ENCODE measurements at places on chromosomes 7 and 10.

GRCh38 chr7:78055599-78055998 lies 257.0 kb downstream of the PHTF2 start:
- no peak for DNase-seq

DNA sequence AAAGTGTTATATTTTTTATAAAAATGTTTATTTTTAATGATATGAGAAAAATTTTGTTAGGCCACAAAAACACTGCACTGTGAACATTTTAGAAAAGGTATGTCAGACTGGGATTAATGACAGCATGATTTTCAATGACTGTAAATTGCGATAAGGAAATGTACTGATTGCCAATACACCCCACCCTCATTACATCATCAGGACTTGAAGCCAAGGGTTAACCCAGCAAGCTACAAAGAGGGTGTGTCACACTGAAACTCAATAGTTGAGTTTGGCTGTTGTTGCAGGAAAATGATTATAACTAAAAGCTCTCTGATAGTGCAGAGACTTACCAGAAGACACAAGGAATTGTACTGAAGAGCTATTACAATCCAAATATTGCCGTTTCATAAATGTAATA lies 64.8 kb upstream of the CAPZA2 start:
- DNase-seq, result no peak

DNA sequence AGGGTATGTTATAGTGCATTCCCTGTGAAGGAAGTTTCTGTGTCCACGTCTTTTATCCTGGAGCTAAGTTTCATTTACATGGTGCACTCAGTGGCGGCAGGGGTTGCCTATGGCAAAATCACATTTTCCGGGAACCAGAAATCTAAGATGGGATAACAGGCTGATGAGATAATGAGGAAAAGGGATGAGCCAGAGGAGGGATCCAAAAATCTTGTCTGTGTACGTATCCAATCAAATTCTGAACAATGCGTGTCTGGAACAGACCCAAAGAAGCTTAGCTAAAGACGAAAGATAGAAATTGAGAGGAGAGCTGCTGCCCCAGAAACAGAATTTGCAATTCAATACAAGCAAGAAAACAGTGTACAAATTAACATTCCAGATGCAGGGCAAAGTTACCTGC lies 16.1 kb downstream of the LANCL2 start:
- DNase-seq, result no peak

GRCh38 chr7:50068026-50068425 lies 25.0 kb downstream of the ZPBP start:
- peak; percentile 13 for DNase-seq

GRCh38 chr7:73879977-73880681 lies 19.2 kb downstream of the TMEM270 start:
- no peak for DNase-seq

DNA sequence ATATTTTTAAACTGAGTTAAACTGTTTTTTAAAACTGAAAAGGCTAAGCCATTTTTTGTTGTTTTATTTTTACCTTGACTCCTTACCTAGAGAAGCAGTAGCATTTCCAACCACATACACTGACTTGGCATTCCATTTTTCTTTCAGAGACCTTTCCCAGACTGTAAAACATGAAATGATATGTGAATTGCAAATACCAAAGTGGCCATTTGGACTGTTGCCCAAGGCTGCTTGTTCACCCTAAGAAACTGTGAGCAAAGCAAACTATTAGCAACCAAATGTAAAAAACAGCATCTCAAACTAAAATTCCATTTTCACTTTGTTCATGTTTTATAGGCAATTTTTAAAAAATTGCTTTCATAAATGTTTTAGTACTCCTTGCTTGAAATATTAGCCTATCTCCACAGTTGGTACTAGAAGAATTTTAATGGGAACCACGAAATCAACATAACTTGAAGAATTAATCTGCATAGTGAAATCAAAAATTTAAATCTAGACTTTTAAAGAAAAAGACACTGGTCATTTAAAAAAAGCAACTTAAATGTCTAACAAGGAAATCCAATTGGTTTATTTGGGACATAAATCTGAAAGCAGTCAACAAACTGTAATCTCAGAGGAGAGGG lies 10.8 kb downstream of the UROS start:
- no peak for DNase-seq

GRCh38 chr7:129616530-129616929 lies 5.0 kb downstream of the NRF1 start:
- DNase-seq, result no peak

DNA sequence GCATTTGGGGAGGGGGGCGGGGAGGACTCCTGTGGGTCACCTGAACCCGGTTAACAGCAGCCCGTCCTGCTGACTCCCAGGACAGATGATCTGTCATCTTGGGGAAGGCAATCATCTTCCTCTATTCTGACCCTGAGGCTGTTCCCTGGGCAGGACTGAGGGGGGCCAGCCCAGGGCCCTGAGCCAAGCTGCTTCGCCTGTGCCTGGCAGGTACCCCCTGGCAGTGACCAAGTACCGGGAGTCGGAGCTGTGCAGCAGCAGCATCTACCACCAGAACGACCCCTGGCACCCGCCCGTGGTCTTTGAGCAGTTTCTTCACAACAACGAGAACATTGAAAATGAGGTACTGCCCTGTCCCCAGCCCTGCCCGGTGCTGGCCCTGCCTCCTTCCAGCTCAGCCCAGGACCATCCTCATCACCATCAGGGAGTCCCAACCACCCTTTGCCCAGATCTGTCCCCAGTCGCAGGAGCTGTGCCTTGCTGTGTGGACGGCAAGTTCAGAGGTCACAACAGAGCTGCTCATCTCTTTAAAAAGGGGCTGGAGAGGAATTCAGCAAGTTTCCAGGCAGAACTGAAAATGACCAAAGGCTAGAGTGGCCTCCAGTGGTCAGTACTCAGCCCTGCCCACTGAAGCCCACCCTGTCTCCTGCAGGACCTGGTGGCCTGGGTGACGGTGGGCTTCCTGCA lies 8.1 kb downstream of the AOC1 start:
- no peak for DNase-seq

GRCh38 chr10:27192284-27192683 lies 37.1 kb downstream of the MASTL start:
- DNase-seq, result no peak

DNA sequence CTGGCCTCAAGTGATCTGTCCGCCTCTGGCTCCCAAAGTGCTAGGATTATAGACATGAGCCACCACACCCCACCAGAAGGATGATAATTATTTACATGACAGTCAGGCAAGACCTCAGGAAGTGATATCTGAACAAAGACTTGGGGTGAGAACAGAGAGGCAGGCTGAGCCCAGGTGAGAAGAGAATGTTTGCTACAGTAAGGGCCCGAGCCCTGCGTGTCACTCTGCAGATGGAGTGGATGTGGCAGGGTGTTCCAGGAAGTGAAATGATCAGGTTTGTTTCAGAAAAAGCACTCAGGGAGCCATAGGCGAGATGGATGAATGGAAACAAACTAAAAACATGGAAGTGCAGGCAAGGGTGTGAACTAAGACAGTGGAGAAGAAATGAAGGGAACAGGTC lies 22.2 kb downstream of the SFMBT2 start:
- no peak for DNase-seq

- no peak for DNase-seq
These were observed 398.9 kb downstream of the PHTF2 start for GRCh38 chr7:78197447-78197846.

GRCh38 chr10:14456218-14456869 lies 125.6 kb upstream of the FRMD4A start:
- no peak for DNase-seq

DNA sequence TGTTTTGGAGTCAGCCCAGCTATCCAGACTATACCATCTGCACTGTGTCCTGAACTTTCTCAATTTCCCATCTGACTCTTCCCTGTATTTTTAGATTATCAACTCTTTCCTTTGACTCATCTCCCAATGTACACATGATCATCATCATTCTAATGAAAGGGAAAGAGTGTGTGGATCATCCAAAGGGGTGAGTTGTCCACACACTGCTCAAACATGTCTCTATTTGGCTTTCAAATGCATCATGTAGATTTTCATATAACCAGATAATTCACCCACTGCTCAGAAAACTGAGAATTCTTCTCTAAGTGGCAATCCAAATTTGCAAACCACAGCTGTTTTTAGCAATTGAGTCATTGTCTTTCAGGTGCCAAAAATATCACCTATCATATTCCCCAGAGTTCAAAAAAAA lies 190.2 kb upstream of the HPS1 start:
- DNase-seq, result no peak

- no peak for DNase-seq
These were observed 263.6 kb upstream of the POT1 start for GRCh38 chr7:125193263-125193662.

DNA sequence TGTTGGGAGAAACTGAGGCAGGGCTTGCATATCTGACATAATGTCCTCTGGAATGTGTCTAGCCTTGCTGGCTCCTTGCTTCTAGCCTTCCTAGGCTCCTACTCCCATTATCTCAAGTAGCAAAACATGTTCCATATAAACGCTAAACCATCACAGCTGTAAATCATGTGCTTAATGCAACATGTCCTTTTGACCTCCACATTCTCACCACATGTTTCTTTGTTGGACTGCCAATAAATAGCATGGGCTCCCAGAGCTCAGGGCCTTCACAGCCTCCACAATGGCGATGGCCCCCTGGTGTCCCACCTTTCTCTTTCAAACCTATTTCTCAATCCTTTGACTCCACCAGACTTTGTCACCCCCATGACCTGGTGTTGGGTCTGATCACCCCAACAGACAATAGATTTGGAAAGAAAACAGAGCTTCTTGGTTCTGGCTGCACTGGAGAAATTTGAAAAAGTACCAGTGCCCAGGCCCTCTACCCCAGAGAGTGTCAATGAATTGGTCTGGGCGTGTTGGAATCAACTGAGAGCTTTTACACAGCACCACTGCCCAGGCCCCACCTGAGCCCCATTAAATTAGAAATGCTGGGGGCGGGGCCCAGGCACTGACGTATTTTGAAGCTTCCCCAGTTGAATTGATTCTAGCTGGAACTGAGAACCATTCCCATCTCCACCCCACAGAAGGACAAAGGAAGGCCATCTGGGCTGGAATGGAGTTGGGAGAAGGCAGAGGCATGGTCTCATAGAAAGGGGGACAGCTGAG lies 41.3 kb upstream of the GGCT start:
- DNase-seq, result no peak

DNA sequence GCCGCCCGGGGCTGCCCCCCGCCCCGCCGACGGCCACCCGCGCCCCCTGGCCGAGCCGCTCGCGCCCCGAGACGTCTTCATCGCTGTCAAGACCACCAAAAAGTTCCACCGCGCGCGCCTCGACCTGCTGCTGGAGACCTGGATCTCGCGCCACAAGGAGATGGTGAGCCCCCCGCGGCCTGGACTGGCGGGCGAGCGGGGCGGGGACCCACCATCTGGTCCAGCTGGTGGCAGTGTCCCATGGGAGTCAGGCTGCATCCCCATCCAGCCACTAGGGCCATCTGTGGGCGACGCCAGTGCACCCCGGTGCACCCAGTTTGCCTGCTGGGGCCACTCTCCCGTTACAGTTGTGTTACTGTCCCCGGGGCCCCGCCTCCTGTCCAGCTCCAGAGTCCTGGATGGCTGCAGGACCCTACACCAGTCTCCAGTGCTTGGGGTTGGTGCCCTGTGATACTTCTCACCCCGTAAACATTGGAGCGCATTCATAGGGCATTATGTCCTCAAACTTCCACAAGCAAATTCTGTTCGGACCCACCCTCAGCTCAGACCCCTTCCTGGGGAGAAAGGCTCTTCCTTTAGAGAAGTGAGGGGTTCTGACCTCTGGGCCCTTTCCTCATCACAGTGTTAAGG lies 672 bp downstream of the LFNG start:
- DNase-seq, result no peak

DNA sequence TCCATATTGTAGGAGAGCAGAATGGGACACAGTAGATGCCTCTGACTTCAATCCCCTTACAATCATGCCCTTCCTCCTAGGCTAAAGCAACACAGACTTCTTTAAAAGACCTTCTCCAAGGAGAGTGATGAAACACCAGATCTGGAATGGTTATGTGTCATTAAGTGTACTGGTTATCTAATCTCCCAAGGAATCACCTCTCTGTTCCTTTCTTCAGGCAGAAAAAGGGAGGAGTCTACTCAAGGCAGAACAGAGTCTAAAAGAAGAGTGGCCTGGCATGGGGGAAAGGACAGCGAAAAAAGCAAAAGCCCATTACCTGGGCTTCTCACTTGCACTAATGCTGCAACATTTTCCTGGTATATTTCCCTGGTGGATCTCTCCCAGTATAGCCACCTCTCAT lies 2.9 kb downstream of the ELMO1 start:
- DNase-seq, result no peak

DNA sequence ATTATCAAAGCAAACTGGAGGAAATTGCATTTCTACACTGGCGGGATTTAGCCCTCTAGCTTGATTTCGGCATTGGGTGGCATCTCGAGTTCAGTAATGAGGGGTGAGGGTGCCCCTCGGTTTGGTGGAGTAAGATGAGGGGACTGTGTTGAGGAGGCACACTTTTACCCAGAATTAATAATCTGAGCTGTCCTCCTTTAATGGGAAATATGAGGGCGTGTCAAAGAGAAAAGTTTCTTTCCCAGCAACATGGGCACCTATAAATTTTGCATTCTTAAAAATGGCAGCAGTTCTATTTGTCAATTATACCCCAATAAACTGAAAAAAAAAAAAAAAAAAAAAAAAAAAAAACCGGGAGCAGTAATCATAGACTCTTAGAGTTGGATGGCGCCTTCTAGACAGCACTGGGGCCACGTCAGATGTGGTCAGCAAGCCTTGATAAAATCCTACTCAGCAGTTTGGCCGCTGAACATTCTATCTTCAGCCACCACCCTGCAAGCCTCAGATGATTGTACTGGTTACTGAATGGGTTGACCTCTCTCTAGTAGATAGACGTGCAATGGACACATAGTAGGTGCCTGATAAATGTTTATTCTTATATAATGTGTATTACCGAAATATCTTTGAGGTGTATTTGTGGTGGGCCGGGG lies 931 bp downstream of the PAPSS2 start:
- DNase-seq, result no peak

Measured in naive B cell (primary cell).